ENCODE measurements at places on chromosomes 4 and X.

DNA sequence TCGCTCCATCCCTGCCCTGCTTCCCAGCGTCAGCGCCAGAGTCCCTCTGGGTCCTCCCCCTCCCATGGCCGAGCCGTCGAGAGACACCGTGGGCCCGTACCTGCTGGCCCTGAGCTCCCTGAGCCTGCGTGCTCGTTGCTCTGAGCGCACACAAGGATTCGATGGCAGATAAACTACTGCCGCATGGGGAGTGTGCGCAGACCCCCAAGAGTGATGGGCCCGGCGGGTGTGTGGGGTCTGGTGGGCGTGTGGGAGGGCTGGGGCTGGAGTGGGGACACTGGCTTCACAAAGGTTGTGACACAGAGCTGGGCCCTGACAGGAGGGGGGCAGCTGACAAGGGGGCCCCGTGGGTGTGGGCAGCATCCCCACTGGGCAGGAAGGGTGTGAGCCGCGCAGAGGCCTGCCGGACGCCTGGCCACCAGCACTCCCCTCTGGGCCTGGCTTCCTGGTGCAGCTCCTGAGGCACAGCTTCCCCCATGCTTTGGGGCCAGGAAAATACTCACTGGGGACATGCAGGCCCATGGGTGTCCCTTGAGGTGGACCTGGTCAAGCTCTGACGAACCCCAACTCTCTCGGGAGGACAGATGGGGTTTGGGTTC, 4.8 kb upstream of the RGS12 start:
- no peak overlapping the region for H3K4me3 ChIP-seq
- H3K36me3 ChIP-seq: no peaks in the 10 kb centered on the region
- peaks cover 10% of the 10 kb centered on the region for H3K4me1 ChIP-seq

- peaks cover 19% of the 10 kb centered on the region for H3K36me3 ChIP-seq
- H3K4me1 ChIP-seq: no peaks in the 10 kb centered on the region
- H3K4me3 ChIP-seq: no peak overlapping the region
- no peak overlapping the region for H3K27ac ChIP-seq
- no peak for DNase-seq
Measured at GRCh38 chr4:142242156-142242555, 603.9 kb downstream of the INPP4B start.

- H3K36me3 ChIP-seq: peaks cover 53% of the 10 kb centered on the region
- no peaks in the 10 kb centered on the region for H3K27me3 ChIP-seq
- H3K4me3 ChIP-seq: no peak overlapping the region
- H3K27ac ChIP-seq: no peak overlapping the region
Measured at GRCh38 chr4:2660596-2661211, 95.4 kb downstream of the TNIP2 start.

DNA sequence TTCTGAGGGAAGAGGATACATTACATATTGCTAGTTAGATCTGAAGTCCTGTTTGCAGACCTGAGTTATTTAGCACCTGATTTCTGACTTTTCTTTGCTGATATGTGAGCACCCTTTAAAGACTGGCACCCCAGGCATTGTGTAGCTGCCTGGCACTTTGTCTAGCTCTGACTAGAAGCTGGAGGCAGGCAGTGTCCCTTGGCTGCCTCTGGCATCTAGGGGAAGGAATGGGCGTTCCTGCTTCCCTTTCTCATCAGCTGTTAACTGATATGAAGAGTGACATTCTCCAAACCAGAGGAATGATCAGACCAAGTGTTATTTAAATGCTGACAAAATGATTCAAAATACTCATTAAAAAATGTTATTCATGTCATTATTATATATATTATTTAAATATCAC, 30.3 kb upstream of the SHISA3 start:
- H3K36me3 ChIP-seq: no peaks in the 10 kb centered on the region
- no peak overlapping the region for H3K27ac ChIP-seq
- H3K4me1 ChIP-seq: no peaks in the 10 kb centered on the region
- no peak overlapping the region for H3K4me3 ChIP-seq
- no peak for DNase-seq

GRCh38 chr4:156021298-156021697, 67.6 kb upstream of the CTSO start:
- no peak overlapping the region for H3K27ac ChIP-seq
- no peak for DNase-seq
- H3K36me3 ChIP-seq: no peaks in the 10 kb centered on the region
- no peaks in the 10 kb centered on the region for H3K4me1 ChIP-seq

DNA sequence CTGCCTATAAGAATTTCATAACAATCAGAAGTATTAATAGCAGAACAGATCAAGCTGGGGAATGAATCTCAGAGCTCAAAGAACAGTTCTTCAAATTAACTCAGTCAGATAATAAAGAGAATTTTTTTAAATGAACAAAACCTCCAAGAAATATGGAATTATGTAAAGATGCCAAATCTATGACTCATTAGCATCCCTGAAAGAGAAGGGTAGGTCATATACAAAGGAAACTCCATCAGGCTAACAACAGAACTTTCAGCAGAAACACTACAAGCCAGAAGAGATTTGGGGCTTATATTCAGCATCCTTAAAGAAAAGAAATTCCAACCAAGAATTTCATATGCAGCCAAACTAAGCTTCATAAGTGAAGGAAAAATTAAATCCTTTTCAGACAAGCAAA, 28.6 kb downstream of the CBR4 start:
- H3K36me3 ChIP-seq: peaks cover 46% of the 10 kb centered on the region
- H3K4me1 ChIP-seq: no peaks in the 10 kb centered on the region
- DNase-seq: no peak
- no peak overlapping the region for H3K4me3 ChIP-seq

GRCh38 chr4:87620491-87620890, 12.2 kb downstream of the DSPP start:
- H3K27me3 ChIP-seq: peaks cover 9% of the 10 kb centered on the region
- DNase-seq: no peak
- H3K4me1 ChIP-seq: no peaks in the 10 kb centered on the region
- no peak overlapping the region for H3K4me3 ChIP-seq
- H3K36me3 ChIP-seq: no peaks in the 10 kb centered on the region

DNA sequence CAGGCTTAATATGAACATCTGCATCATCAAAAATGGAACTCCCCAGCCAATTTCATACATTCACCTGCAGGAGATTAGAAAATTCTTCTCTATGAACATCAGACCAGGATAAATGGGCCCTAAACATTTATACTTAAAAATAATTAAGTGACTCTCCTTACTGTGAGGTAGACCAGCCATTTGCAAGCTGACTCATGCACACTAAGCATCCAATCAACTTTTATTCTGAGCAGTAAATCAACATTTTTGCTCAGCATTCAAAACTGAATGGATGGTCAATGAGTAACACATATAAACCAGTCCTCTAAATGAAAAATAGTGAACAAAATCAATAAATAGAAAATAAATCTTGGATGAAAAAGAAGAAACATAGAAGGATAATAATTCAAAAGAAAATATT, 19.9 kb upstream of the PCDH10 start:
- H3K27me3 ChIP-seq: no peaks in the 10 kb centered on the region
- H3K4me1 ChIP-seq: no peaks in the 10 kb centered on the region
- no peak overlapping the region for H3K27ac ChIP-seq
- H3K36me3 ChIP-seq: no peaks in the 10 kb centered on the region
- no peak overlapping the region for H3K4me3 ChIP-seq

DNA sequence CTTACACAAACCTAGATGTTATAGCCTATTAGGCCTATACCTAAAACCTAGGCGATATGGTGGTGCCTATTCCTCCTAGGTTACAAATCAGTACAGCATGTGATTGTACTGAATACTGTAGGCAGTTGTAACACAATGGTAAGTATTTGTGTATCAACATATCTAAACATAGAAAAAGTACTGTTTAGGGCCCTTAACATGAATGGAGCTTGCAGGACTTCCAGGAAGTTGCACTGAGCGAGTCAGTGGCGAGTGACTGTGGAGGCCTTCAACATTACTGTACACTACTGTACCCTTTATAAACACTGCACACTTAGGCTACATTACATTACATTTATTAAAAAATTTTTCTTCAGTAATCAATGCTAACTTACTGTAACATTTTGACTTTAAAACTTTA, 37.8 kb downstream of the WWC2 start:
- no peak for DNase-seq
- no peak overlapping the region for H3K27ac ChIP-seq
- H3K4me1 ChIP-seq: no peaks in the 10 kb centered on the region
- no peak overlapping the region for H3K4me3 ChIP-seq
- no peaks in the 10 kb centered on the region for H3K36me3 ChIP-seq
- peaks cover 3% of the 10 kb centered on the region for H3K27me3 ChIP-seq

- no peaks in the 10 kb centered on the region for H3K36me3 ChIP-seq
- H3K27me3 ChIP-seq: peaks cover 9% of the 10 kb centered on the region
- no peak overlapping the region for H3K27ac ChIP-seq
- no peaks in the 10 kb centered on the region for H3K4me1 ChIP-seq
- DNase-seq: no peak
Measured at GRCh38 chr4:4994312-4995097, 24.8 kb downstream of the CYTL1 start.
